Spleen (tissue), 13 donors: ENCODE measurements at places on chromosomes 16 and 17. TPM values are rescaled to one million over a fixed set of nuclear protein-coding genes. Genes with fewer than 3 reads are reported as not detected.

DNA sequence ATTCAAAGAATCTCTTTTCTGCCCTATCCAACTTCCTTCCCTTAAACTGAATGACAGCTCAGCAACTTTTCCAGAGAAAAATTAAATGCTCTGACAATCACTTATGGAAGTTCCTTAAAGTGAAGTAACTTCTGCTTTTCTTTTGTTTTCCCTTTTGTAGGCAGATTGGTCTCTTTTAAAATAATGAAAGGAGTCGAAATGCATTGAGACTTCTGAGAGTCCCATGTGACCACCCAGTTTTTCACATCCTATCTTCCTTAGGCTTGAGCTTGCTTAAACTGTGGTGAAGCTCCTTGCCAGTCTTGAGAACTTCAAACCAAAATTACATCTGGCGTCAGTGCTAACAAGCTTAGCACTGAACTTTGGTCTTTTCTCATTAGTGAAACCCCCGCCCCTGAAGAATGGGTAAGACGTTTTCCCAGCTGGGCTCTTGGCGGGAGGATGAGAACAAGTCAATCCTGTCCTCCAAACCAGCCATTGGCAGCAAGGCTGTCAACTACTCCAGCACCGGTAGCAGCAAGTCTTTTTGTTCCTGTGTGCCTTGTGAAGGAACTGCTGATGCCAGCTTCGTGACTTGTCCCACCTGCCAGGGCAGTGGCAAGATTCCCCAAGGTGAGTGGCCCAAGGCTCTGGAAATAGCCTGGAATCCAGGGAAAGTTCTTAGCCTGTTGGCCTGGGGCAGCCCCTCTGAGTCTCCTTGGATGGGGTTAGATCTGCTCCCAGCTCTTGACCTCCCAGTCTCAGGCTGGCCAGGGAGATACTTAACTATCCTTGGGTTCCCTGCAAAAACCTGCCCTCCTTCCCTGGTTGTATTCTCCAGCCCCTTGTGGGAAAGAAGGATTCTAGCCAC lies 1.2 kb downstream of the TMEM106A start:
- DNase-seq, result peak; percentile 60

DNA sequence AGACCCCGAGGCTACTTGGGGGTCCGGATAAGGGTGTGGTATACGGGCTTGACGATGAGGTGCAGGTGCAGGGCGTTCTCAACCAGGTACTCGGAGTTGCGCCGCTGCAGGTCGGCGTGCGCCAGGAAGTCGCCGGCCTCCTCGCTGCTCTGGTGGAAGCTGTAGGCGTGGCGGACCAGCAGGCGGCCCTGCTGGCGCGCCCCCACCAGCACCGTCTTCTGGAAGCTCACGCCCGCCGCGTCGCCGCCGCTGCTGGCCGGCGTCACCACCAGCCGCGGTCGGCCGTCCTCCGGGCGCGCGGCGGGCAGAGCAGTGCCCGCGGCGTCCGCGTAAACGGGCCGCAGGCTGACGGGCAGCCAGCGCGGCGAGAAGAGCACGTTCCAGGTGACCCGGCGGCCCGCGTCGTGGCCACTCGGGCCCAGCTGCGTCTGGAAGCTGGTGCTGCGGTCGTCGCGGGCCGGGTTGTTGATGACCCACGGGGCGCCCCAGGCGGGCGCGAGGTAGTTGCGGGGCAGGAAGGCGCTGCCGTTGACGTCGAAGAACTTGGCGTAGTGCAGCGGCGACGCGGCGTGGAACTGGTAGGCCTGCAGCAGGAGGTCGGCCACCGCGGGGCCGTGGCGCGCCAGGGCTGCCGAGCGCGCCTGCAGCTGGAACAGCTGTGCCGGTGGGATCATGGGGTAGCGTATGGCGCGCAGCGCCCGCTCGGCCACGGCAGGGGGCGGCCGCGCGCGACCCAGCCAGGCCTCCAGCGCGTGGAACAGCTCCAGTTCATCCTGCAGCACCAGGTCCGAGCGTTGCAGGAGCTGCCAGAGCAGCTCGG lies 4.8 kb downstream of the BTBD17 start:
- DNase-seq, result no peak

DNA sequence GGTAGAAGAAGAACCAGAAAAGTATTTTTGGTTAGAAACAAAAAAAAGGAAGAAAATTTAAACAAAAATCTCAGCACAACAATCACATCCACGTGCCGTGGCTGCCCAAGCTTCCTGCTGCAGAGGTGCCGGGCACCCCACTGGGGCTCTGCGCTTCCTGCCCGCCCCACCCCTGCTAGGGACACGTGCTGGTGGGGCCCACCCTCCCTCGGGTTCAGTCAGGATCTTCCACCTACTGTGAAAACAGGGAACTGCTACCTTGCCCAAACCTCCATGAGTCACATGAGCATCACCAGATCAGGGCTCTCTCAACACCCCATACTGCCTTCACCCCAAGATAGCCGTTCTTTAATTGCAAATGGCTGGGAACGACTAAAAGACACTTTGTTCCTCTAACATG lies 24.4 kb upstream of the CYTH1 start:
- peak; percentile 88 for DNase-seq

- DNase-seq, result peak; percentile 67
These were observed 224.9 kb downstream of the SEC14L1 start for GRCh38 chr17:77365584-77366186.

- peak; percentile 97 for DNase-seq
These were observed at the start of the genes VPS9D1 and ZNF276 for GRCh38 chr16:89720813-89721545. Gene VPS9D1 (minus strand): TSS chr16:89720898. CDS start chr16:89720861, 37 bp downstream. Gene ZNF276 (plus strand): TSS chr16:89721537. CDS start chr16:89721641, 104 bp downstream.

- DNase-seq, result peak; percentile 66
These were observed 191.8 kb upstream of the CHMP6 start for GRCh38 chr17:80799538-80800480.

DNA sequence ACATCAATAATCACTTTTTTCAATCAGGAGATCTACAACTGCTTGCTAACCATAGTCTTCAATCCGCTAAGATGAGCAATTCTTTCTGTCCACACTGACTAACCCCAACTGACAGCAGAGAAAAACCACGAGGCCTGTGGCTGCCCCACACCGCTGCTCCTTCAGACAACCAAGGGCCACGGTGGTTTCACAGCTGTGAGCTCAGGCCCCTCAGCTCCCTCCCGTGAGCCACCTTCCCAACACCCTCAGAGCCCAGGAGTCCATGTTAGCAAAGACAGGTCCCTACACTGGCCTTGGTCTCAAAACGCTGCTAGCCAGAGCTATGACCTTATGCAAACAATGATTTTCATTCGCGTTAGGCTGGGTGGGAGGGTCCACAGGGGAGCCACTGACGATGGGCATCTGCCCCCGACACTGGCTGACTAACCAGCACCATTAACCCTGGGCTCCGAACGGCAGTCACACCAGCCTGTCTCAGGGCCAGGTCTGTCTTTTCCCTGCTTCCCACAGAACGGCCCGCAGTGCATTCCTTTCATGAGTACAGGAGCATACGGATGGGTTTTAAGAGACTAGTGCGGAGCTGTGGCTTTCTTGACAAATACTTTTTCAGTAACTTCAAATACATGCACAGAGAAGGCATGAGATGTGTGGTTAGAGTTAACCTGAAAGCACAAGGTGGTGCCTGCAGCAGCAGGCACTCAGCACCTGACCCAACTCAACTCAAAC lies 67.3 kb downstream of the ANKRD11 start:
- DNase-seq, result no peak

DNA sequence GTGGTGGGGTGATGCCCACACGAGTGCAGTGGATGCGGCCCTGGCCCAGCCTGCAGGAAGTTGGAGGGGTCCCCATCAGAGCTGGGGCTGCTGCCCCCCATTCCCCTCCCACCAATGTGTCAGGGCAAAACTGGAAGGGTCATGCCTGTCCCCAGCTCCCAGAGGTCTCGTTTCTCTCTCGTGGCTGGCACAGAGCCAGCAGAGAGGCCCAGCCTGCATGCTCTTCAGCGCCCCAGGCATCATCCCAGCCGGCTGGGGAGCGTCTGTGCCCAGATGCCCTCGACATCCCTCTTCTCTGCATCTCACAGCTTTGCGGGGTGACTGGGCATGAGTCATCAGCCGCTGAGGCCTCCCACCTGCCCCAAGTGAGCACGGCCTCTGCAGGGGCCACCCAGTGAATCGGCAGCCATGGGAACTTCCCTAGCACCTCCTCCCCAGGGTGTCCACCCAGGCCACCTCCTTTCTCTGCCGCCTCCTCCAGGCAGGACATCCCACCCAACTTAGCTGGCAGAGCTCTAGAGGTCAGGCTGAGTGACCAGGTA lies 9.8 kb upstream of the CSNK1D start:
- no peak for DNase-seq

GRCh38 chr17:15955793-15956541 lies 11.0 kb downstream of the ADORA2B start:
- DNase-seq, result peak; percentile 9

DNA sequence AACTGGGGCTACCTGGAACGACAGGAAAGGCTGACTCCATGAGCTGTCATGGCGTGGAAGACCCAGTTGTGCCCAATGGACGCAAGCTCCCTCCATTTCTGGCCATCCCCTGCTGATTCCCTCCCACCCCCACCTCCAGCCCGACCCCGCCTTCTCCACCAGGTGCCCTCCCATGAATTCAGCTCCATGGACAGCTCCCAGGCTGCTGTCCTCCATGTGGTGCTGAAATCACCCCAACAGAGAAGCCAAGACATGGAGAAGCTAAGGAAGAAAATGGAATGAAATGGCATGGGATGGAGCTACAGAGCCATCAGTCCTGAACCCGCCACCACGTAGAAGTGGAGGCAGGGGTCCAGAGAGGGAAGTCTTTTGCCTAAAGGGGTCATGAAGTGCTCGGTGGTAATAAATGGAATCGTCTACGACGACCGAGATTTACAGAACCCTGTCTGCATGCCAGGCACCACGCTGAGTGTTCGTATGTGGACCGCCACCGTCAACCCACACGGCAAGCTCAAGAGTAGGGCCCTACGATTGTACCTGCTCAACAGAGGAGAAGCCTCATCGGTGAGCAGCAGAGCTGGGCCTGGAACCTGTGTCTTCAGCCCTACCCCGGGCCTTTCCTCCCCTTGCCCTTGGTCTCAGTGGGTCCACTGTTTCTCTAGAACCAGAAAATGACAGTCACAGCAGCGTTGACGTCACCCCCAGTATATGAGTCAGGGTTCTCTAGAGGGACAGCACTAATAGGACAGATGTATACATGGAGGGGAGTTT lies 9.3 kb upstream of the ZC3H18 start:
- no peak for DNase-seq

- no peak for DNase-seq
These were observed 9.3 kb upstream of the ADAMTS18 start for GRCh38 chr16:77444147-77444460.

- no peak for DNase-seq
These were observed 220.1 kb upstream of the MPHOSPH6 start for GRCh38 chr16:82389956-82390650.

DNA sequence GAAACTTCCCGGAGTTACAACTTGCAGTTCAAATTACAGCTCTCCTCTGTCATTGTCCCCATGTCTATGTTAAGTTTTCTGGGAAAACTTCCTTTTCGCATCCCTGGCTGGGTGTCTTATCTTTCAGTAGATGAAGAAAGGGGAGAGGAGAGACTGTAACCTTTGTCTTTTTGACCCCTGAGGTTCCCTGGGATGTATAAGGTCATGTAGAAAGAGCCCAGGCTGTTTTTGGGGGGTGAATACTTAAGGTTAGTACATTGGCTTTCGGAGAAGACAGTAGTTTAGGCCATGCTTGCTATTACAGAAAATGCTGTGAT lies 31.1 kb downstream of the HS3ST3B1 start:
- no peak for DNase-seq

GRCh38 chr16:10083301-10083700 lies 98.9 kb downstream of the GRIN2A start:
- no peak for DNase-seq

SOX9 gene
- 0.12 TPM for total RNA-seq

YBX2 gene
- not detected for total RNA-seq

VASN gene
- 17.5 TPM for total RNA-seq

NOD2 gene
- total RNA-seq, result 9.8 TPM

FBXL19 gene
- total RNA-seq, result 19.3 TPM

SLFN11 gene
- total RNA-seq, result 56.6 TPM

NACA2 gene
- total RNA-seq, result not detected

TNFRSF12A gene
- total RNA-seq, result 2.3 TPM

ETV4 gene
- 0.60 TPM for total RNA-seq

TTC19 gene
- total RNA-seq, result 34.6 TPM

CES2 gene
- 33.7 TPM for total RNA-seq

RNF227 gene
- 3.1 TPM for total RNA-seq

KRTAP4-4 gene
- not detected for total RNA-seq
